Right ventricle myocardium inferior (tissue), 1 donor: ENCODE measurements at places on chromosomes 16 and 17.
A peak's percentile ranks its signal among the peaks of the same experiment; 100 is the strongest.

DNA sequence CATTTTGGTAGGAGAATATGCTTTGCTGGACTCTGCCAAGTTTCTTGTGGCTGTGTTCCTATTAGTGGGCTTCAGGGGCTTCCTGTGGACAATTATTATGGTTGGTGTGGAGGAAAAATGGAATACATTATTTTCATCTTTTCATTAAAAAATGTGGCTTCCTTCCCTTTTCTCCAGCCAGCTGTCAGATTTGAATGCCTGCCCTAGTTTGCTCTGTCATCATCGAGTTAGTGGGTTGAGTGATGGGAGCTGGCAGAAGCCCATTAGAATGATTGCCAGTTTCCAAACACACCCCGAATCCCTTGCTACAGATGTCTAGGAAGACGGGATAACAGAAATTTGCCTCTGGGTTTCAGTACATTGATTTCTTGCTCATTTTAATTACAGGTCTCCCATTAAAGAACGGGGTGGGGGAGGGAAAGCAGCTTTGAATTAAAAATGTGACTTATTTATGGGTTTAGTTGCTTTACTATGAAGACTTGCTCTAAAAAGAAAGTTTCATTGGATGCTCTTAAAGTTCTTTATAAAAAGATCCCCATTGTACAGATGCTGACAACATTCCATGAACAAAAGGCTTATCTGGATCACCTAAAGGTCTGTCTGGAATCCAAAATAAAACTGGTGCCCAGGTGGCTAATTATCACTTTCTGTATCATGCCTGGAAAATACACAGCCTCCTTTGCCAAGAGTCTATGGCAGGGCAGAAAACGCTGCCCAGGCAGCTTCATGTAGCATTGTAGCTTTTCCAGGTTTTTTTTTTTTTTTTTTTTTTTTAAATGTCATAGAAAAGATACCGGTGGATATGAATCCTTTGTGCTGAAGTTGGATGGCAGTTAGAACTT lies 103.6 kb downstream of the PRKCA start:
- no peak for DNase-seq

DNA sequence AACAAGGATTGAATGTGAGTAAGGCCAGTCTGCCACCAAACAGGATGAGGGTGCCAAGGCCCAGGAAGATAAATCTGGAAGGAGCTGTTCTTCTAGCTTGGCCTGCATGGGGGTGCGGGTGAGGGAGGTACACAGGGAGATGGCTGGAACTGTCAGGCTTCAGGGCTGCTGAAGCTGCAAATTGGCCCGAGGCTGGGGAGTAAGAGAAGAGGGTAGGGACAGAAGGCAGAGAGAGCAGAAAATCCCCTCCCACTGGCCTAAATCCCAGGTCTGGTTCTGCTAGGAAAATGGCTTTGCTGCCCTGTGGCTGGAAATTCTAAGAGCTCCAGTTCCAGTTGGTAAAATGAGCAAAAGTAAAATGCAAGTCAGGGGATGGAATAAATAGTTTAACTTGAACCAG lies 87.9 kb downstream of the CCDC182 start:
- DNase-seq, result no peak

DNA sequence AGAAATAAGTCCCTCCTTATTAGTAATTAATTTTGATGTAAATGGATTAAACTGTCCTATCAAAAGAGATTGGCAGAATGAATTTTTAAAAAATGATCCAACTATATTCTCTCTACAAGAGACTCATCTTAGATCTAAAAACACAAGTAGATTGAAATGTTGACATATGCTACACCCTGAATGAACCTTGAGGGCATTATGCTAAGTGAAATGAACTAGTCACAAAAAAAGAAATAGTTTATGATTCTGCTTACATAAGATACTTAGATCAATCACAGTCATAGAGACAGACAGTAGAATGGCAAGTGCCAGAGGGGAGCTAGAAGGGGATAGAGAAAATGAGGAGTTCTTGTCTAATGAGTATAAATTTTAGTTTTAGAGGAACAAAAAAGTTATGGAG lies 849.8 kb downstream of the CDH11 start:
- no peak for DNase-seq

DNA sequence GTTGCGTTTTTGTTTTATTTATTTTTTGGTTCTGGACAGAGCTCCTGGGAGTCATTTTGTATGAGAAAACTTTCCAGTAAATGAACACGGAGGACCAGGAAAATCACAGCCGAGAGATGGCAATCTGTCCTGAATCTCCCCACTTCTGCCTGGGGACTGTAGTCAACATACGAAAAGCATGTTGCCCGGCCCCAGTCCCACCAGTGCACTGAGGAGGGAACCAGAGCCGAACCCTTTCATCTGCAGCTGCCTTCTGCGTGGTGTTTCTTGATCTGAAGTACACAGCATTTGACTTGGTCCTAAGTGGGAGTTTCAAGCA lies 18.9 kb downstream of the SNX11 start:
- no peak for DNase-seq

GRCh38 chr17:10836966-10837590 lies 809 bp downstream of the PIRT start:
- DNase-seq, result no peak

GRCh38 chr17:48307814-48308411 lies 122.1 kb downstream of the SKAP1 start:
- no peak for DNase-seq

- no peak for DNase-seq
Observed at GRCh38 chr17:81405411-81405872, 10.2 kb downstream of the BAHCC1 start.

DNA sequence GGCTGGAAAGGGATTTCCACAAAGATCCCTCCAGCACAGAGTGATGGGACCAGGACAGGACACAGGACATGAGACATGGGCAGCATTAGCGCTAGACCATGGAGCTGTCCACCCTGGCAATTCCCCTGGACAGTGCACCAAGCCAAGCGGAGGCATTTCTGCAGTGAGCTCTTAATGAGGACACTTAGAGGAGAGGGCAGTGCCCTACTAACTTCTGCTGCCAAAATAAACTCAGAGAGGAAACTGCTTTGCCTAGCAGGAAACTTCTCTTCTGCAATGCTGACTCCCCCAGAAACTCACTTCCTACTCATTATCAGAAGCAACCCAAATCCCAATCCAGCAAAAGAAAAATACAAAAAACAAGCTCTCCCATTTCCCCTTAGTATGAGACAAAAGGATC lies 119.2 kb downstream of the HS3ST2 start:
- DNase-seq, result no peak

- no peak for DNase-seq
Observed at GRCh38 chr17:54536306-54536705, 364.3 kb upstream of the TOM1L1 start.

DNA sequence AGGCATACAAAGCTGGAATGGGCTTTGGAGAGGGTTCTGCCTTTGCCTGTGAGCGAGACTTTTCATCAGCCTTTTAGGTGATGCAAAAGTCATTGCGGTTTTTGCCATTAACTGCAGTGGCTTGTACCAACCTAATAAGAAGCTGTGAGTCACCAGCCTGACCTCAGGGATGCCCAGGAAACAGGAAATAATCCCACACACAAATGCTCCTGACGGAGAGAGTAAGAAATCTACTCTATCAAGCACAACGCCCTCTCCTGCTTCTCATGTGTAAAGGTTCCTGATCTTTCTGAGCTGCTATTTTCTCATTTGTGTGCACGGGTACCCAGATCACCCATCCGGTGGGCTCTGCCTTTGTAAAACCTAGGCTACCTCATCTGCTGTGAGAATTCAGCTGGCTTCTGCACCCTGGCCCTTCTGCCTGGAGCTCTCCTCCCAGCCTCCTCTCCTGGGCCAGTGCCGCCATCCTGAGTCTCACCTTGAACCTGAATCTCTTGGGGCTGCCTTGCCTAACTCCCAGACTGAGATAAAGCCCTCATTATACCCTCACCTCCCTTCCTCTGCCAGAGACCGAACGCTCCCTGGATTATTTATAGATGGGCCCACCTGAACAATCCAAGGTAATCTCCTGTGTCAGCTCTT lies 299.7 kb downstream of the C16orf95 start:
- DNase-seq, result no peak

- DNase-seq, result no peak
Observed at GRCh38 chr17:17356149-17356930, 53.2 kb downstream of the NT5M start.

- peak; percentile 46 for DNase-seq
Observed at GRCh38 chr17:43860077-43860725, 13.2 kb downstream of the CD300LG start.

DNA sequence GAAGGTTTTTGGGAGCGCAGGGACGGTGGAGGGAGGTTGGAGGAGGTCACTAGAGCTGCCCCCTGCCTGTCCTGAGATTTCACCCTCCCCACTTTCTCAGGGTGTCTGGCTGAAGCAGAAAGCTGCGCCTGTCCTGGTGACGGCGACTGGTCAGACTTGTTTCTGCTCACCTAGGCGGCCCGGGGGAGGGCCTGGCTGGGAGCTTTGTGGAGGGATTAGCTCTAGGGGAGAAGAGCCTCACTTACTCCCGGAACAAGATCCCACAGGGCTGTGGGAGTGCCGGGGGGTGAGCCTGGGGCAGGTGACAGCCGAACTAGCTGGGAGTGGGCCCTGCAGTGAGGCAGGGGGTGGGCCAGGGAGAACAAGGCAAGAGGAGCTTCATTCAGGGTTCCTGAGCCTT lies 11.5 kb downstream of the NHERF1 start:
- no peak for DNase-seq

GRCh38 chr16:51876934-51877333 lies 670.0 kb downstream of the TOX3 start:
- no peak for DNase-seq

DNA sequence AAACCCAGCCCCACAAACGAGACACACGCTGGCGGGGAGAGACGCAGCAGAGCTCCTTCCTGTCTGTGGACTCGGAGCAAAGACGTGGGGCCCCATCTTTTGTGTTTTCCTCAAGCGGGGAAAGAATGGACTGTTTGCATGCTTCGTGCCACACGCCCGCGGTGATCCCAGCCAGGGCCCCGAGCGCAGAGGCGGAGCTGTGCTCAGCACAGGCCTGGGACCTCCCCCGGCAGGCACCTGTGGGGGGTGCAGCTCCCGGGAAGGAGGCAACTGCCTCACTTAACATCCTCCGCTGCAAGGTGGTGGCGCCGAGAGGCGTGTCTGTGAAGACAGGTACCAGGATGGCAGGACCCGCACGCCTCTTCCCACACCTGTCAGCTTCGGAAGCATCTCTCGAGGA lies 19.1 kb downstream of the TRARG1 start:
- DNase-seq, result no peak

- no peak for DNase-seq
Observed at GRCh38 chr16:57127037-57127763, 34.8 kb downstream of the CPNE2 start.

- no peak for DNase-seq
Observed at GRCh38 chr16:14586637-14587305, 43.3 kb downstream of the PARN start.

- DNase-seq, result no peak
Observed at GRCh38 chr17:39787041-39787440, 49.3 kb downstream of the GRB7 start.

GRCh38 chr16:26220894-26221293 lies 529.1 kb downstream of the HS3ST4 start:
- DNase-seq, result no peak

DNA sequence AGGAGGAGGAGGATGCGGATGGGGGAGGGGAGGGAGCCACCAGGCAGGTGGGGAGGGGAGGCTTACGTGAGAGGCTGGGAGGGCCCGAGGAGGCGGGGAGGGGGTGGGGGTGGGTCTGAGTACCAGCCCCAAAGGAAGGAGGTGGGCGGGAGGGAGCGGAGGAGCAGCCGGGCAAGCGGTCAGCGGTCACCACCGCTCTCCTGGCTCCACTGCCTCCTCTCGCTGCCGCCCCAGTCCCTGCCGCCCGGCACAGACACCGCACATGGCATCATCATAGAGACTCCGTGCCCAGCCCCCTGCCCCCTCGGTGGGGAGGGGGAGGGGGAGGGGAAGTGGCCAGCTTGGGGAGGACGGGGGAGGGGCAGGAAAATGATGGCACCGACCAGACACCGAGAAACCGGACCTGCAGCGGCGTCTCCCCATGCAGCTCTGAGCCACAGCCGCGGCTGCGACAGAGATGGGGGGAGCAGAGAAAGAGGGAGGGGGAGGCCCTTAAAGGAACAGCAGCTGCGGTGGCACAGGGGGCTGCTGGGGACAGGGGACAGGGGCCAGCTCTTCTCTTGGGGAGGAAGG lies at the start of gene TLCD3B:
Gene TLCD3B (minus strand): TSS at position 431 of the 573 bp plus-strand sequence. CDS start 744 bp downstream, outside the sequence.
- no peak for DNase-seq

DNA sequence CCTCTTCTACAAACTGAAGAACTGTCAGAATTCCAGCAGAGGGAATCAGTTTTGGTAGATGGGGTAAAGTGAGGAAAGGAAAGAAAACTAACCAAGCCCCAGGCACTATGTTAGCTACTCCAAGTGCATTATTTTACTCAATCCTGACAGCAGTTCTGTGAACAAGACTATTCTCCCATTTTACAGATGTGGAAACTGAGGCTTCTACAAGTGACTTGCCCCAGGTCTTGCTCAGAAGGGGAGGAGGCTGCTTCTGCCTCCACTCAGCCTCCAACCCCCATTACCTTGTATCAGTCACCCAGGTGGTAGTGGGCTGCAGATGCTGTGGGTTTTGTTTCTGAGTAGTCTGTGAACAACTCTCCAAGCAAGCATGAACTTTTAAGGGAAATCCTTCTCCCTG lies 315.2 kb upstream of the MAF start:
- DNase-seq, result no peak

- DNase-seq, result no peak
Observed at GRCh38 chr17:43945074-43945829, 3.0 kb upstream of the PPY start.

DNA sequence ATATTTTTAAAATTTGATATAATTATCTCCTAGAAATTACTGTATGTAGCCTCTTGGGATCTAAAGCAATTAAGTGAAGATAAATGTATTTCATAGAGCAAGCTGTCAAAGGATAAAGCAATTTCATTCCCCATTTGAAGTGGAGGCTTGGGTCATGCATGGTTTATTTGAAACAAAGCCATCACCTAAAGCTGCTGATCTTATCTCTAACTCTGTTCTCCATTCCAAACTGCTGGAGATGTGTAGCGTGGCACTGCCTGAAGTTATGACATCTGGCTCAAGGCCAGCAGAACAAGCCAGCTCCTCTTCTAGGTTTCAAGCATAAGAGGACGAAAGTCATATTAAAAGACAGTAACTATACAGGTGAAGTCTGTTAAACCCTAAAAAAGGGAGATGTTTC lies 83.9 kb downstream of the HIC1 start:
- DNase-seq, result no peak

GRCh38 chr17:75450270-75450669 lies 6.2 kb upstream of the TMEM94 start:
- no peak for DNase-seq
